ENCODE measurements at places on chromosomes 6 and 20. TPM values are rescaled to one million over a fixed set of nuclear protein-coding genes. Genes with fewer than 3 reads are reported as not detected.

RAMACL gene
- total RNA-seq = 8.0 TPM

DNA sequence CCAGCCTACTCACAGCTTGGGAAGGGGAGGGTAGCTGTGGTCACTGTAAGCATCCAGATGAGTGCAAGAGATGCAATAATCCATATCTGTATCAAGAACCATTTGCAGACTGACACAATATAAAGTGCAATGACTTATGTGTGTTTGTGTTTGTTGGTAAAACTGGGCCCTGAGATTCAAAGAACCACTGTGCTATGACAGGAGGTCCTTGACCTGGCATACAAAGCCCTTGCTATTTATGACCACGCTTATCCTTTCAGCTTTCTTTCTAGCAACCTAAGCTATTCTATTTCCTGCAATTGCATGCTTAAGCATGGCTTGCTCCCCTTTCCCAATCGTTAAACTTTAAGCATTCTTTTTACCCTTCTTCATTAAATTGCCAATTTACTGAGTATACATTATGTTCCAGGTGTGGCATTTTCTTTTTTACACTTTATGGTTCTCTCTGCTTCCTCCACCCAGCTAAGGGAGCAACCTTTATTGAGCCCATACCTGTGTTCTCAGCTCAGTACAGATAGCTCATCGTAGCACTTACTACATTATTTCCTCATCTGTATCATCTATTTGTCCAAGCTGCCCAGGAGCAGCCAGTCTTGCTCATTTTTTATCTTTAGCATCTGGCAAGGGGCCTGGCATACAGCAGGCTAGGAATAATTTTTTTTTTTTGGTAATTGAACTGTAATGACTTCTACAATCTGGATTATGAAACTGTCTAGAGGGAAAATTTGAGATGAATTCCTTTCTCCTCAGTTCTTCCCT is 3.5 kb downstream of the MCUR1 start:
- no peak overlapping the region for H3K4me3 ChIP-seq
- no peak for DNase-seq
- no peaks in the 10 kb centered on the region for H3K27me3 ChIP-seq

ULBP3 gene
- 3.8 TPM for total RNA-seq

DNA sequence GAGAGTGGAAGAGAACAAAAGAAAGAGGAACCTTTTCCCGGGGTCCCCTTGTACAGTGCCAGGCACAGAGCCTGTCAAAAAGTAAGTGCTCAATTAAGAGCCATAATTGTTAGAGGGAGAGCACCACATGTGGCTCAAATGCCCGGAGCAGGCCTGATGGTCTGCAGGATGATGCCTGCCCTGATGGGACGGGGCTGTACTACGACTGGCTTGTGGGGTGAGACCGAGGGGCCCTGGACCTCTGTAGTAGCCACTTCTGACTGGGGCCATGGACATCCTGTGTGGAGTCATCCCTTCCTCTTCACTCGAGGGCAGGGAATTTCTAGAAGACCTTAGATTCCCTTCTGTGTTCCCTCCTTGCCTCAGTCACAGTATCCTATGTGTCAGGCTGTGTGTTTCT is 47.9 kb downstream of the KCNK5 start:
- DNase-seq = no peak
- no peak overlapping the region for H3K27ac ChIP-seq
- no peaks in the 10 kb centered on the region for H3K36me3 ChIP-seq
- no peak overlapping the region for H3K4me3 ChIP-seq

TUBB1 gene
- total RNA-seq = 3.0 TPM

- H3K4me3 ChIP-seq = no peak overlapping the region
- H3K36me3 ChIP-seq = peaks cover 33% of the 10 kb centered on the region
- DNase-seq = no peak
- no peaks in the 10 kb centered on the region for H3K27me3 ChIP-seq
Observed at GRCh38 chr6:70860045-70860444, 96.8 kb downstream of the B3GAT2 start.

DNA sequence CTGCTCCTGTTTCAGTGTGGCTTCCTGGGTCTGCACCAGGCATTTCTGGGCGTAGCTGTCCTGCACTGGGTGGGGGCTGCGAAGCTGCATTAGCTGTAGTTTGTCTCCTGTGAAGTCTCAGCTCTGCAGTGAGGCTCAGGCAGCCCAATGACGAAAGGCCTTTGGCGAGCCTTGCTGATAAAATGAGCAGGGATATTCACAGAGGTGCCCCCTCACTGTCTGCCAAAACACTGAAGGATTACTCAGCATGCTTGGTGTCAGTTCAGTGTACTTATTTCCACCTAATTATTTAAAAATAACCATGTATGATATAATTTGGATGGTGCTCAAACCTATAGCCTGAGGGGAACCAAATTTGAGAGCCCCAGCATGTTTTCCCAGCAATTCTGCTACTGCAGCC is 73.5 kb downstream of the ECT2L start:
- no peak for DNase-seq
- no peak overlapping the region for H3K4me3 ChIP-seq
- H3K27ac ChIP-seq = no peak overlapping the region
- no peaks in the 10 kb centered on the region for H3K36me3 ChIP-seq
- no peaks in the 10 kb centered on the region for H3K27me3 ChIP-seq

Data from upper lobe of right lung (tissue), 1 donor.